Adipose tissue (tissue), 3 donors: ENCODE measurements at places on chromosomes 6 and 20. TPM values are rescaled to one million over a fixed set of nuclear protein-coding genes. Genes with fewer than 3 reads are reported as not detected.

FAM217A gene
- 0.11 TPM for polyA plus RNA-seq

SLC17A9 gene
- polyA plus RNA-seq = 4.8 TPM

FOXC1 gene
- polyA plus RNA-seq = 0.64 TPM

ABHD16B gene
- polyA plus RNA-seq = 1.2 TPM

SLC24A3 gene
- polyA plus RNA-seq = 0.86 TPM

ARHGAP40 gene
- polyA plus RNA-seq = not detected

MRAP2 gene
- 0.54 TPM for polyA plus RNA-seq

STMND1 gene
- not detected for polyA plus RNA-seq

DACT2 gene
- polyA plus RNA-seq = 1.0 TPM

MOG gene
- polyA plus RNA-seq = not detected

HEY2 gene
- 1.6 TPM for polyA plus RNA-seq
